ENCODE measurements at places on chromosomes 6 and 20.

DNA sequence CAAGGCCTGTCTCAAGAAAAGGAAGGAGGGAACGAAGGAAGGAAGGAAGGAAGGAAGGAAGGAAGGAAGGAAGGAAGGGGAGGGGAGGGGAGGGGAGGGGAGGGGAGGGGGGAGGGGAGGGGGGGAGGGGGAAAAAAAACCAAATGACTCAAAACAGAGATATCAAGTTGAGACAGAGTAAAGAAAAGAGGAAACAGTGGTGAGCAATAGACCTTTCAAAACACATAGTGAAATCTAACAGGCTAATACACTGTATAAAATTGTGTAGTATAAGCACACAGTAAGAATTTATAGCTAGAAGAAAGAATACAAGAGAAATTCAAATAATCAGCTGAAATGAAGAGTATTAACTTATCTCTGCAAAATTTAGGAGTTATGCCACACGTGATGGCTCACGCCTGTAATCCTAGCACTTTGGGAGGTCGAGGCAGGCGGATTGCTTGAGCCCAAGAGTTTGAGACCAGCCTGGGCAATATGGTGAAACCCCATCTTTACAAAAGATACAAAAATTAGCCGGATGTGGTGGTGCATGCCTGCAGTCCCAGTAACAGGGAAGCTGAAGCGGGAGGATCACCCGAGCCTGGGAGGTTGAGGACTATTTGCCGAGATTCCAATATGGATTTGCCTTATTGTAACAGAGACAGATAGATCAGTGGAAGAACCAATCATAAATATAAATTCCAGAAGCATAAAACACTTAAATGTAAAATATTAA, 123.2 kb downstream of the PRND start:
- DNase-seq = no peak

GRCh38 chr6:20402342-20403069, 827 bp downstream of the E2F3 start:
- no peak for DNase-seq

DNA sequence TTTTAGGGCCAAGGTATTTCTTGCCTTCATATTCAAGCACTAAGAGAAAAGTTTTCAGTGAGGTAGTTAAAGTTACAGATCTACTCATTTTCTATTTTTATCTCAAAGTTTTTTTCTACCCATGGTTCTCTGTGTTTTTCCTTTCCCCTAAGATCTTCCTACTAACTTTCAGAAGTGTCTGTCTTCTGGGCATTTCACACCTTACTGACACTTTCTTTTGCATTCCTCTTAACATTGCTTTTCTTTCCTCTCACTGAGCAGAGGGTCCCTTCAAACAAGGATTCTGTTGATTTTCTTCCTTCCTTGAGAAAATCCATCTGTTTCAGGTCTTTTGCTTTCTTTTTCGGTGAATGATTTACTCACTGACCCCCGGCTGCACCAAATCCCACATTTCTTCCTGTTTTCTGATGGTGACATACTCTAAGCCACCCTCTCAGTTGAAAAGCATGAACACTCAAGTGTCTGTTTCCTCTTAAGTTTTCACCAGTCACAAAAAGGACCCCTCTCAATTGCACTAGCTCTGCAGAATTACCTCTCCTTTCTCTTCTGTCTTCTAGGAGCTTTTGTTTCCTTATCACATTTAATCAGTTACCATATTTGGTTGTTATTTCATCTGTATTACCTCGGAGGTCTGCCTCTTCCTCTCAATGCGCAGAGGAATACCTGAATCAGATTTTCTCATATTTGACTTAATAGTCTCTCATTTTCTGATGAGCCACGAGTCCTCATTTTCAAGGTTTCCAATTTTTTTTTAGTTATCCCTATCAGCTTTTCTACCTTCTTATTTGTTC, 73.5 kb upstream of the RNF217 start:
- DNase-seq = no peak

GRCh38 chr20:32709632-32710121, 33.6 kb downstream of the COMMD7 start:
- DNase-seq = no peak

DNA sequence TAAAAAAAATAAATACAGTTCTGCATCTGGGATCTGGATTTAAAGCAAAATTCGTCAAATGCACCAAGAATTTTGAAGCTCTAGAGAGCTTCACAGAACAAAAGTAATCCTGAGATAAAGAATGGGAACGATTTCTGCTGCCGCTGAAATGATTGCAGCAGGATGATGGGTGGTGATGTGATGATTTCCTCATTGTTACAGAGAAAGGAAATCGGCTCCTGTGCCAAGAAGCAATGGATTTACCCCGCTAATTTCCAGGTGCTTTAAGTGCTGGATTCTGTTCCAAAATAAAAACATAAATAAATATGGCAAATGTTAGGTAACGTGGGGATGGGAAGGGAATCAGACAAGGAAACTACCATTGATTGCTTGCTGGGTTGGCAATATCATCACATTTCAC, 1067.9 kb upstream of the MAP3K7 start:
- DNase-seq = no peak

DNA sequence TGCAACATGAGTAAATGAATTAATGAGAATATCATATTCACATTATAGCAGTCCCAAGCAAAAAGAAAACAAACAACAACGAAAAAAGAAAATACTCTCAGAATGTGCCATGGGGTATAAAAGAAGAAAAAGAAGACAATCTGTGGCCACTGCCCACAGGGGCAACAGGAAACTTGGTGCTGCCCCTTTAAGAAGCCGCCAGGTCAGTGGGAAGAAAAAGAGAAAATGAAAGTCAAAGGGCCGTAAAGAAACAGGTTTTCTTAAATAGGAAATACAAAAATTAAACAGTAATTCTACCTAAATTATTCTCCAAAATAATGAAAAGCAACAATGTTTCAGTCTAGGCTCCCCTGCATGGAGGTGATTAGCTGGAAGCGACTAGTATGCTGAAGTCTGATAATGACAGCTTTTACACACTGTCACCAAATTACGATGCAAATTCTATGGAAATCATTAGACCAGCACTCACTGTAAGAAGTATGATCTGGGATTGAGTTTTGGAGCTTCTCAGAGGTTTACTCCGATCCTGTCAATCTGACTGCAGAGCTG, 23.6 kb downstream of the GMDS start:
- DNase-seq = no peak

GRCh38 chr6:41943456-41943855, 1.8 kb upstream of the CCND3 start:
- DNase-seq = no peak

GRCh38 chr6:14454473-14454775, 336.9 kb downstream of the CD83 start:
- DNase-seq = no peak

DNA sequence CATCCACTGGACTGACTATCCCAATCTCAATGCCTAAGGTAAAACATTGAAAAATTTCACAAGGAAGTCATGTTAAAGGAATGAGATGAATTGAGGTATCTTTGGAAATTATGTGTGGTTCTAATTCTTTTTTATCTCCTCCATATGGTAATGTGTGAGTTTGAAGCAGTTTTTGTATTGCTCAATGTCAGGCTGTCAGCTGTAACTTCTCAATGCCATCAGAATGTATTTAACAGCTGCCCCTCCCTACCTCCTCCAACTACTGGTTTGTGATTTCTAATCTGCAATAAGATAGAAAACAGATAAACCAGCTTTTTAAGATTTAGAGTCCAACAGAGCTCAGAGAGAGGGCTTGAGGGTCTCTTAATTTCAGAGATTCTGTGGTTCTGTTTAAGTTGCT, 1005.8 kb upstream of the ADGRB3 start:
- DNase-seq = no peak

GRCh38 chr6:49155316-49155715, 307.7 kb downstream of the MMUT start:
- no peak for DNase-seq

GRCh38 chr20:564192-564591, 20.6 kb upstream of the CSNK2A1 start:
- DNase-seq = no peak

- DNase-seq = no peak
Measured at GRCh38 chr20:39939241-39939865, 749.7 kb downstream of the MAFB start.

- no peak for DNase-seq
Measured at GRCh38 chr6:66328200-66328599, 621.2 kb upstream of the EYS start.

- DNase-seq = no peak
Measured at GRCh38 chr20:44541992-44542391, 20.1 kb upstream of the SERINC3 start.

GRCh38 chr6:159616456-159616855, 76.6 kb downstream of the SOD2 start:
- no peak for DNase-seq

- DNase-seq = no peak
Measured at GRCh38 chr20:62557999-62558408, 82.2 kb upstream of the GATA5 start.

DNA sequence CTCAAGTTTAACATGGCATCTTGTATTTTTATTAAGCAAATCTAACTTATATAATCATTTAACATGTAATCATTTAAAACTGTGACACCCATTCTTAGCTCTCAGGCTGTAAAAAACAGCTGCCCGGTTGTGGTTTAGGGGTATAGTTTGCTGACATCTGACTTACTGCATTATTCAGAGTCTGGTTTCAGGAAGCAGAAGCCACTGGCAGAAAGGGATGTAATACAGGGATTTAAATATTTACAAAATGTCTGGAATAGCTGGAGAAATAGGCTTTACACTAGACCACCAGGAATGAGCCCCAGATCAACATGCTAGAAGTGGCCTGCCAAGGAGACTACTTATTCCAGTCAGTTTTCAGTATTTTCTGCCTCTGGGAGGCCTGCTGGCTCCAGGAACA, 421.1 kb downstream of the CD109 start:
- DNase-seq = no peak

DNA sequence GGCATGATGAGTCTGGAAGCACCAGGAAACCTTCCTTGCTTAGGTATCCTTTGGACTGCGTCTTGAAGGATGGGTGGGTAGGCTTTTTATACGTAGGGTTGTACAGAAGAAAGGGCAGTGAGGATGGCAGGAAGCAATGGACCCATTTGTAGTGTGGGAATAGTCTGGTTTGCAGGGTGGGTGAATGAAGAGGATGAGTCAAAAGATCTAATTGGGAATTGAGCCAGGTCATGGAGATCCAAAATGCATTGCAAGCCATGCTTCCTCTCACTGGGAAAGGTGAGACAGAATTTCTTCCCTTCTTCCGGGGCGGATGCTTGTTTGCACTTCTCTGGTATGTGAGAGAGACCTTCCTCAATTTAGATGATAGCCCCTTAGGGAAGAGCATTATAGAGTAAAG, 10.1 kb upstream of the BTBD3 start:
- no peak for DNase-seq

- no peak for DNase-seq
Measured at GRCh38 chr20:39010496-39010895, 48.4 kb downstream of the DHX35 start.

DNA sequence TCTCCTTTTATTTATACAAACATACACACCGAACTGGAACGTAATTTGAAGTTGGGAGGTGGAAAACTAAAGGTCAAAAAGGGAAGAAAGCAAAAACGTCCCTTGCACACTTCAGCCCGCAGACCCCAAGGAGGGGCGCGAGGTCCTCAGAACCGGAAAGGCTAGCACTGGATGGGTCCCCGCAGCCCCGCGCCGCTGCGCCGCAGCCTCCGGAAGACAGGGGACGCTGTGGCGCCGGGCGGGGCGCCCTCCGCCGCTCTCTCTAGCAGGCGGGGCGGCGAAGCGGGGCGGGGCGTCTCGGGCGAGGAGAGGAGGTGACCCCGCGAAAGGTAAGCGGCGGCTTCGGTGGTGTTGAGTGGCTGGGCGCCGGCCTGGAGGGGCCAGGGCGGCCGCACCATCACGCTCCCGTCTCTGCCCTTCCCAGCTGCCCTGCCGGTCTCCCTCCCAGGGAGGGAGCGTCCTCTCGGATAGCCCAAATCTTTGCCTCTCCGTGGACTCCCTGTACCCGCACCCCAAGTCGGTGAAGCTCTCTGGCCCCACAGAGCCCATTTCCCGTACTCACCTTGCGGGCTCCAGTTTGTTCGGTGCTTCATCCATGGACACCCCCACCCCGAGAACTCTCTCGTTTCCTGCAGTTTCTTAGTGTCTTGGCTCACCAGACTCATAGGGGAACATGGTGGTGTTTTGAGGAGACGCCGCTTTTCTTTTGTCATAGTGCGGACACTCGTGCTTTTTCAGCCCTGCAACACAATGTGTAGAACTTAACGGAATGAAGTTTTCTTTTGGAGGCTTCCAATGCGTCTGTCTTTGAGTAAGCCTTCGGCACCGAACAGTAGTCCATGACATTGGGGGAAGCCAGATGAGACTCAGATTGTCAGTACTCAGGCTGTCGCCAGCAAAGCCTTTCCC, at the start of gene SMIM8:
TSS of gene SMIM8 (plus strand) at position 285 of the 909 bp plus-strand sequence. CDS start 14,444 bp downstream, outside the sequence.
- DNase-seq = peak; percentile 57

DNA sequence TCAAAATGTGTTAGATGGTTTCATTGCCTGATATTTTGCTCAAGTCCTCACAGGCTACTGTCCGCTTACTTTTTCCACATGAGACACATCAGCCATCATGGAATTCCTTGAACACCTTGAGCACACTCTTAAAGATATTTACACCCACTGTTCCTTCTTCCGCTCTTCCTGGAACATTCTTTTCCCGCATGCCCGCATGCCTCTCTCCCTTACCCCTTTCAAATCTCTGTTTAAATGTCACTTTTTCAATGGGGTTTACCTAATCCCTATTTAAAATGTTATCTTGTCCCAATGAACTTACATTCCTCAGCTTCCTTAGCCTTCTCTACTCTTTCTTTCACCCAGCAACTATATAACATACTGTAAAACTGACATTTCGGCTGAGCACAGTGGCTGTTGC, 503.3 kb upstream of the PTCHD4 start:
- DNase-seq = no peak

- DNase-seq = no peak
Measured at GRCh38 chr6:46850792-46851191, 57.6 kb downstream of the MEP1A start.

GRCh38 chr6:63584566-63584965, 12.3 kb downstream of the LOC128125822 start:
- DNase-seq = no peak

DNA sequence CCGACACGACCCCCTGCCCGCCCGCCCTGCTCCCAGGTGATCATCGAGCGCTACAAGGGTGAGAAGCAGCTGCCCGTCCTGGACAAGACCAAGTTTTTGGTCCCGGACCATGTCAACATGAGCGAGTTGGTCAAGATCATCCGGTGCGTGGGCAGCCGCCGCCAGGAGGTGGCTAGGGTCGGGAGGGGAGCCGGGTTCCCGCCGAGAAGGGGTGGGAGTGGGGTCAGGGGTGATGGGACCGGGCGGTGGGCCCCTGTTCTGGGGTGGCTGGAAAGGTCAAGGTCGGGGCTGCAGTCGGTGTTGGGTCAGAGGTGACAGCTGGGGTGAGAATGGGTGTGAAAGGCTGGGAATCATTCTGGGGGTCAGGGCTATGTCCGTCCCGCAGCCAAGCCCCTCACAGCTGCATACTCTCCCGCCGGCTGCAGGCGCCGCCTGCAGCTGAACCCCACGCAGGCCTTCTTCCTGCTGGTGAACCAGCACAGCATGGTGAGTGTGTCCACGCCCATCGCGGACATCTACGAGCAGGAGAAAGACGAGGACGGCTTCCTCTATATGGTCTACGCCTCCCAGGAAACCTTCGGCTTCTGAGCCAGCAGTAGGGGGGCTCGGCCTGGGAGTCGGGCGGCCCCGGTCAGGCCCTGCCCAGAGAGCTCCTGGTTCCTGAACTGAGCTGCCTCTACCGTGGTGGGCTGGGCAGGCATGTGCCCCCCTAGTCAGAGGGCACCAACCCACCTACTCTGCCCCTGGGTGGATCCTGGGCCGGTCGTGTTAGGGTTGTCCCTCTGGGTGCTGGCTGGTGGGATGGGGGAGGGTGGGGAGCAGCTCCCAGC, 1.0 kb downstream of the MAP1LC3A start:
- no peak for DNase-seq
